Kidney epithelial cell (primary cell): ENCODE measurements at places on chromosomes 5 and 9. TPM values are rescaled to one million over a fixed set of nuclear protein-coding genes. Genes with fewer than 3 reads are reported as not detected.
A peak's percentile ranks its signal among the peaks of the same experiment; 100 is the strongest.

HIGD2A gene
- 139 and 161 TPM in 2 replicates for total RNA-seq

DNA sequence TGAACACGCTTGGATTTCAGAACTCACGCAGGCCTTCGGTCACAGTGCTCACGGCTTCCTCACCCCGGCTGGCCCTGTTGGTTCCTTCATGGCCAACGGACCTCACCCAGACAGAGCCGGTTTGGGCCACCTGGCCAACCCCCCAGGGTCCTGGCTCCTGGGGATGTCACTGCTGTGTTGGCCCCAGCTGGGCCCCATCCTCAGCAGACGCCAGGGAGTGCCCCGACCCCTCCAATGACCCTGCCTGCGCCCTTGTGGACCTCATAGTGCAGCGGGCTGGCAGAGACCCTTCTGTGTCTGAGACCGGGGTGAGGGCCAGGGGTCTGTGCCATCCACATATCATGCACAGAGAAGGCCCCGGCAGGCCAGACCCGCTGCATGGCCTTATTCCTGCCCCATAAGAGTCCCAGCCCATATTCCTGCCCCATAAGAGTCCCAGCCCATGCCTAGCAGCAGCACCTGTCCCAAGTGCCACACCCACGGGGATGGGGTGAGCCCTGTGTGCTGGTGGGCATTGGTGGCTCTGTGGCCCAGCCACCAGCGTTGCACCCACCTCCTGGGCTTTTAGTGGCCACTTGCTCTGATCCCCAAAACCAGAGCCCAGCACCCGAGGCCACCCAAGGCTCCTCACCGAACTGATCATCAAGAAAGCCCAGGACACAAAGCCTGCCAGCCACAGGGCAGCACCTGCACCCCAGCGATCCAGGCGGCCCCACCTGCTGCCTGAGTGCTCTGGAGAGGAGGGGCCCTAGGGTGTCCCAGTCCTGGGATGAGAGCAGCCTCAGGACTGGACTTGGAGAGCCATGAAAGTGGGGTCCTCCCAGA is 1.3 kb upstream of the LPCAT1 start:
- DNase-seq = no peak

GRCh38 chr9:123031963-123032362 is 1.5 kb upstream of the GPR21 start:
- DNase-seq = no peak

DNA sequence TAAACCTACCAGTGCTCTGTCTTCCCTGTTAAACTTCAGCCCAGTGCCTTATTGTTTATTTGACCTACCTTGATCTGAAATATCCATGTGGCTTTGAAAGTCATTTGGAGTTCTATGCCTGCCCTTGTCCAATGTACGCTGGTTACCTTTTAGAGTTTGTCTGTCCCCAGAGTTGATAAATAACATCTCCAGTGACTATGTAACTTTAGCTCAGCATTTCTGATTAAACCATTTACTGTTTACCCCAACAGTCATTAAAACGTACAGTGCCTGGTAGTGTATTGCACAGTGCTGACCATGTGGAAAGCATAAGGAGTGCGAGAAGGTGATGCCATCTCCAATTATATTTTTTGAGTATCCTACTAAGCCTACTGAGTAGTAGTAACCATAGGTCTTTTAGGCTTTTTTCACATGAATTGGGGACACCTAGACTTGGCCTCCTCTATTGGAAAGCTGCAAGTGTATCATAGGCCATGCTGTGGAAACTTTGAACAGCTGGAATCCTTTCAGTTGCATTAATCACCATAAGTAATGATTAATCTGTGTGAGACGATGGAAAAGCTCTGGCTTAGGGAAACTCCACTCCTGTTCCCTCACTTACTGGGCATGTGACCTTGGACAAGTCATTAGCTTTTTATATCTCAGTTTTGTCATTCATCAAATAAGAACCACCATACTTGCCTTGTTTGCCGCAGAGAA is 93.5 kb downstream of the MAST4 start:
- peak; percentile 21 for DNase-seq

PCDHGA3 gene
- total RNA-seq = 2.4 and 2.6 TPM in 2 replicates

GRCh38 chr5:59893429-59894227 is at the start of gene PDE4D:
Gene PDE4D, minus strand, starts transcription at chr5:59893726.
- DNase-seq = peak; percentile 31

DNA sequence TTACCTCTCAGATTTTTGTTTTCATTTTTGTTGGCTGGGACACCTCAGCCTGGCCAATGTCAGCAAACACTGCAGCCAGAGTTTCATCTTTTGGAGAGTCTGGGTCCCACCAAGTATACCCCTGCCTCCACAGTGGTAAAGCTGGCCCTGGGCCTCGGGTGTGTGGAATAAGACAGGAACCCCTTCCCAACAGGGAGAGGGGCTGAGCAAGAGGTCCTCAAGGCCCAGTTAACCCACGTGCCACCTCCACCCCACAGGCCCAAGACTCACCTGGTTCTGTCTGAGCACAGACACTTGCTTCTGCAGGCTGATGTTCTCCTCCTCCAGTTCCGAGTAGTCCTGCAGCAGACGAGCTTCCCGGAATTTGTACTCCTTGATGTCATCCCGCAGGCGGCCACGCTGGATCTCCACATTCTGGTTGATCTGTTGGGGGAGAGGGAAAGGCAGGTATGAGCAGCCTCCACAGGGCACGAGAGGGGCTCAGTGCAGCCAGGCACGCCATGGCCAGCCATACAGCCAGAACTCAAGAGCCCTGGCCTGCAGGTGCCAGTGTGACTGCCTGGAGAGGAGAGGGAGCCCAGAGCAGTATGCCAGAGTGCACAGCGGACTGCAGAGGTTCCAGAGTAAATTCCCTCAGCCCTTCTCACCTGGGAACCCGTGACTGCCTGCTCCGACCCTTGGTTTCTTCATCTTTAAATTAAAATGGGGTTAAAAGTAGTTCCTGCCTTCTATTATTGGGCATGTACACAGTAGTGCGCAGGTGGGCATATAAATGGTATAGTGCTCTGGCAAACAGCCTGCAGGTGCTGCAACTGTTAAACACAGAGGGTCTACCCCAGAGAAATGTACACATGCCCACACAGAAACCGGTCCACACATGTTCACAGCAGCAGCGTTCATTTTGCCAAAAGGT is 42.0 kb downstream of the BICD2 start:
- DNase-seq = no peak

- DNase-seq = no peak
Measured at GRCh38 chr9:99000476-99001395, 57.0 kb downstream of the COL15A1 start.

SOWAHA gene
- total RNA-seq = 0.21 and 0.89 TPM in 2 replicates

GDA gene
- total RNA-seq = under 0.01 and 0.04 TPM in 2 replicates

HK3 gene
- 0.04 TPM in 1 of 2 replicates, not detected in the other for total RNA-seq

DNA sequence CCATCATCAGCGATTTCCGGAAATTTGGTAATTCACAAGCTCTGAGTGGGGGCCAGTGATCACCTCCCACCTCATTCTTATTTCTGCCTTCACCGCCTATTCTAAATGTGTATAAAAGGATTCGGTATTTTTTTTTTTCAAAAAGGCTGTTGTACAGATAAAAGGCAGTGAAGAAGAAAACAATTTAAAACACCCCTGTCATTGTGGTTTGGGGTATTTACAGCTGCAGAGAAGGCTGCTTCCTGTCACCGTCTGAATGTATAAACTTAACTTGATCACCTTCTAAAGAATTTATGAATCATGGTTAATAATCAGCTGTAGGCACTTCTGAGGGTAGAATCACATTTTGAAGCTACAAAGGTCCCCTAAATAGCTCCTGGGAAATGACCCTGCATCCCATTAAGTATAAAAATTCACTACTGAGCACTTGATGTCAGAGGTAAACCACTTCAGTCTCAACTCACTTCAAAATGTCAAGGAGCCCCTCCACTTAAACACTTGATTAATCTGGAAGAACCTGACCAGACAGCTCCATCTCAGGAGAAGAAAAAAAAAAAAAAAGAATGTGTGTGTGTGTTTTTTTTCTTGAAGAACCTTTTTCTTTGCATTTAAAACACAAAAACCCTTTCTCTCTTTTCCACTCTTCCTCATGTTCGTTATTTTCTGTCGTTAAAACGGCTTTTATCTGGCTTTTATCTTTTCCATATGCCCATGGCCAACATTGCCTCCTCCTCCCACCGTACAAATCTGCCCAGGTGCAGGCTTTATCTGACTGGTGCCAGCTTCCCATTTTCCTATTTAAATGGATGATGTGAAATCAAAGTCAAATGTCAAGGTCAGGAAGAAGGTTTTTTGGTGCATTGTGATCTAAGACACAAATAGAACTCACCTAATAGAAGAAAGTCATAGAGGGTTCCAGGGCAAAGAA is 291.2 kb downstream of the IRX1 start:
- no peak for DNase-seq

GRCh38 chr5:122971333-122971732 is 65.2 kb downstream of the PPIC start:
- DNase-seq = no peak

DNA sequence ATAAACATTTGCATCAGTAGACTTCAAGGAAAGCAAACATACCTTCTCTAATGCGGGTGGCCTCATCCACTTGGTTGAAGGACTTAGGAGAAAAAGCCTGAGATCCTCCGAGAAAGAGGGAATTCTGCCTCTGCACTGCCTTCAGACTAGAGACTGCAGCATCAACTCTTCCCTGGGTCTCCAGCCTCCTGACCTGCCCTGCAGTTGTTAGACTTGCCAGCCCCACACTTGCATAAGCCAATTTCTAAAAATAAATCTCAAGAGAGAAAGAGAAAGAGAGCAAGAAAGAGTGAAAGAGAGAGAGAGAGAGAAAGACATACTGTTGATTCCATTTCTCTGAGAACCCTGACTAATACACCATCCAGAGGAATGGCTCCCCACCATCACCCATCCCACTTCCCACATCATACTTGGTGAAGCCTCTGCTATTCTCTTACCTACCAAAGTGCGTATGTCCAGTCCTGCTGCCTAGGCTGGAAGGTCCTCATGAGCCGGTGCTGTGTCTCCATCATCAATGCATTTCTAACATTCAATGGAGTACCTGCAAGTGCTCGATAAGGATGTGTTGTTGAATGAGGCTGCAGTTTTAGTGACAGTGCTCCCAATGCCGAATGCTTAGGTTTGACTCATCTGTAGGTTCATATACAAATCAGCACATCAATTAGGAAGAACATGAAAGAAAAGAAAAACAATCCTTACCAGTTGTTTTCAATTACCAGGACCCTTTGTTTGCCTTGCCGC is 35.1 kb downstream of the ZNF622 start:
- no peak for DNase-seq

BDP1 gene
- total RNA-seq = 22.7 and 24.1 TPM in 2 replicates
